ENCODE measurements at places on chromosomes 13 and 19.

DNA sequence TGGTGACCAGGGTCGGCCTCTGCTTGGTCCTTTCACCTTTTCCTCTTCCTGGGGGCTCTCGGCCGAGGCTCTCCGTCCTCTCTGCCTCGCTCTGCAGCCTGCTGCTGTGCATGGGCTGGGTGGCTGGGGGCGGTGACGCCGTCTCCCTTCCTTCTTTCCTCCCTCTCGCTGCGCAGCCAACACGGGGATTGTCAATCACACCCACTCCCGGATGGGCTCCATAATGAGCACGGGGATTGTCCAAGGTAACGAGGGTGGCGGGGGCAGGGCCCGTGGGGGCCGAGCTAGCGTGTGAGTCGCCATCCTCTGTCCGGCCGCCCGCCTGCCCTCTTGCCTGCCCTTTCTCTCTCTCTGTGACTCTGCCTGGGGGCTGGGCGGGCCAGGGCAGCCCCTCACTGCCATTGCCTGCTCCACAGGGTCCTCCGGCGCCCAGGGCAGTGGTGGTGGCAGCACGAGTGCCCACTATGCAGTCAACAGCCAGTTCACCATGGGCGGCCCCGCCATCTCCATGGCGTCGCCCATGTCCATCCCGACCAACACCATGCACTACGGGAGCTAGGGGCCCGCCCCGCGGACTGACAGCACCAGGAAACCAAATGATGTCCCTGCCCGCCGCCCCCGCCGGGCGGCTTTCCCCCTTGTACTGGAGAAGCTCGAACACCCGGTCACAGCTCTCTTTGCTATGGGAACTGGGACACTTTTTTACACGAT, 7.1 kb downstream of the YIPF2 start:
- no peak for DNase-seq

DNA sequence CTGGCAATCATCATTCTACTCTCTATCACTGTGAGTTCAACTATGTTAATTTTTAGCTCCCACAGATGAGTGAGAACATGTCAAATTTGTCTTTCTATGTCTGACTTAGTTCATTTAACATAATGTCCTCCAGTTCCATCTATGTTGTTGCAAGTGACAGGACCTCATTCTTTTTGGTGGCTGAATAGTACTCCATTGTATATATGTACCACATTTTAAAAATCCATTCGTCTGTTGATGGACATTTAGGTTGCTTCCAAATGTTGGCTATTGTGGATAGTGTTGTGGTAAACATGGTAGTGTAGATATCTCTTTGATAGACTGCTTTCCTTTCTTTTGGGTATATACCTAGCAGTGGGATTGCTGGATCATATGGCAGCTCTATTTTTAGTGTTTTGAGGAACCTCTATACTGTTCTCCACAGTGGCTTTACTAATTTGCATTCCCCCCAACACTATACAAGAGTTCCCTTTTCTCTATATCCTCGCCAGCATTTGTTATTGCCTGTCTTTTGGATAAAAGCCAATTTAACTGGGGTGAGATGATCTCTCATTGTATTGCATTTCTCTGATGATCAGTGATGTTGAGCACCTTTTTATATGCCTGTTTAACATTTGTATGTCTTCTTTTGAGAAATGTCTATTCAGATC, 124.1 kb downstream of the PCCA start:
- DNase-seq, result no peak

- DNase-seq, result no peak
Observed at GRCh38 chr19:32223595-32224370, 121.6 kb upstream of the ZNF507 start.

DNA sequence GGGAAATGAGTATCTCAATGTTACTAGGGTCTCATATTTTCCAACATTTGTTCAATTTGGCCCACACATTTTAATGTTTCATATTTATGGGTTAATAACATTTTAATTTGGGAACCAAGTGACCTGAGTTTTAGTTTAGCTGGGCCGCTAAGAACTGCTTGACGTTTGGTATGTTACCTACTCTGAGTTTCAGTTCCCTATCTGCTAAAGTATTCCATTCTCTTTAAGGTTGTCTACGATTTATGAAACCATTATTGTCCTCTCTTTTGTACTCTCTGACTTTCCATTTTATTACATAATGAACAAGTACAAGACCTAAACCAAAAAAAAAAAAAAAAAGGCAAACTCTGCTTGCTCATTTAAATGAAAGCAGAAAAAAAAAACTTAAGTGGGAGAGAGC, 89.9 kb downstream of the FGF14 start:
- no peak for DNase-seq

DNA sequence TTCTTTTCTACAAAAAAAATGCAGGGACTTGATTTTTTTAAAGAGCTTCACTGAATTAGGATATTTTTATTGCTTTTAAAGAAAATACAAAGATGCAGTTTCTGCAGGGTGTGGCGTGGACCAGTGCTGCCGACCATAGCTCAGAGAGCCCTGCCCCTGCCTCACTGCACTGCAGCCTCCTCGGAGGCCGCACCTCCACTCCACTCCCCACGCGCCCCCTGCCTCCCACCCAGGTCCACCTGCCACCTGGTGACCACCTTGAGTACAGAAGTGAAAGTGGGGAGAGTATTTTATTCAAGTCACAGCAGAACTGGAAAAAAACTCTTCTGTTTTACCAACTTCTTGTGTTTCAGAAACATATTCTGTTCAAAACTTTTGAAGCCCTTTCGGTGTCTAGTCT, 7.9 kb upstream of the F7 start:
- DNase-seq, result no peak
